ENCODE measurements at places on chromosomes 3 and 15.

GRCh38 chr3:181839039-181839915 is 127.6 kb downstream of the SOX2 start:
- DNase-seq = no peak

DNA sequence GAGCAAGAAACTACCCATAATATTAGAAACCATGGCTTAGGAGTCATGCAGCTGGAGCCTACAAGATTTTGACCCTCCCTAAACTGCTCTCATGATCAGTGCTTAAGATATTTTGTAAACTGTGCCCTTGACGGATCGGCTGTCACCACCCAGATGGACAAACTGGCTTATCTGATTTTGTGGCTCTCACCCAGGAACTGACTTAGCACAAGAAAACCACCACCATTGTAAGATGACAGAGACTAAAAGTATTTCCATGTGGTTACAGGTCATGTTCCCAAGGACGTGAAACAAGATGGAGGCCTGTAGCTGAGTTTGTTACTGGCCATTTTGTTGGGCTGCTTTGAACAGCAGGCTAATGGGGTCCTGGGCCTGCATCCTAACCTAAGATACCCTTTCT is 940.9 kb downstream of the OTOL1 start:
- DNase-seq = no peak

- no peak for DNase-seq
Measured at GRCh38 chr3:66583424-66584040, 82.7 kb upstream of the LRIG1 start.

- no peak for DNase-seq
Measured at GRCh38 chr3:97848779-97849178, 27.0 kb downstream of the CRYBG3 start.

DNA sequence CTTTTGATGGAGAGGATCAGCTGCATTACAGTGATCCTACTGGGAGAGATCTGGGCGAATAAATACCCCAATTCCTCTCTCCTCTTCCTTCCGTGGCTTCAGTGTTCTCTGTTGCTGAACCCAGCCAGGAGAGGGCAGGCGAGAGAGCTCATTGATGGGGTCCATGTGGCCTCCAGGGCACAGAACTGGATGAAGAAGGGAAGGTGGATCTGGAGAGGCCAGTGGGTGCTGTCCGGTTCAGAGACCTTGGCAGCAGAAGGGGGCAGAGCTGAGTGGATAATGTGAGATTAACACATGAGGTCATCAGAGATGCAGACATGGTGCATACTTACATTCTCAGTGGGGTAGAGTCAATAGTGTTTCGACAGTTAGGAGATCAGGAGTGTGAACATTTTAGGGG is 193.6 kb downstream of the CLSTN2 start:
- DNase-seq = no peak

- DNase-seq = no peak
Measured at GRCh38 chr3:134066158-134066541, 36.4 kb upstream of the SLCO2A1 start.

GRCh38 chr3:64056606-64057180 is 33.4 kb upstream of the PSMD6 start:
- DNase-seq = no peak

GRCh38 chr3:33885496-33885895 is 87.1 kb downstream of the PDCD6IP start:
- DNase-seq = no peak

DNA sequence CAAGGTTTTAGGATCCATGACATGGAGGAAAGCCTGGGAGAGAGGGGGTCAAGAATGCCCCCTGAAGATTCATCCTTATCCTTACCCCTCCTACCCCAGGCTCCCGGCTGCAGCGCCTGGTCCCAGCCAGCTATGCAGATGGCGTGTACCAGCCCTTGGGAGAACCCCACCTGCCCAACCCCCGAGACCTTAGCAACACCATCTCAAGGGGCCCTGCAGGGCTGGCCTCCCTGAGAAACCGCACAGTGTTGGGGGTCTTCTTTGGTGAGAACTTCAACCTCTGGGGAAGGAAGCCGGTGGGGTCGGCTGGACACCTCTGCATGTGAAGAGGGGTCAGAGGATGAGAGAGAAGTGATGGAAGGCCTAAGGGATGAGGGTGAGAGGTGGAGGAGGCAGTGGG is 4.3 kb downstream of the DUOX1 start:
- DNase-seq = no peak

- DNase-seq = no peak
Measured at GRCh38 chr15:70491201-70491621, 272.1 kb downstream of the UACA start.

- DNase-seq = no peak
Measured at GRCh38 chr3:105774444-105775180, 94.2 kb downstream of the CBLB start.
